ENCODE measurements at places on chromosomes 5 and 9.

- DNase-seq: no peak
These were observed 28.7 kb upstream of the FNIP1 start for GRCh38 chr5:131825404-131826013.

- DNase-seq: no peak
These were observed 478.4 kb upstream of the DAP start for GRCh38 chr5:11239261-11240015.

- DNase-seq: no peak
These were observed 110.3 kb upstream of the LARP1 start for GRCh38 chr5:154644745-154645411.

DNA sequence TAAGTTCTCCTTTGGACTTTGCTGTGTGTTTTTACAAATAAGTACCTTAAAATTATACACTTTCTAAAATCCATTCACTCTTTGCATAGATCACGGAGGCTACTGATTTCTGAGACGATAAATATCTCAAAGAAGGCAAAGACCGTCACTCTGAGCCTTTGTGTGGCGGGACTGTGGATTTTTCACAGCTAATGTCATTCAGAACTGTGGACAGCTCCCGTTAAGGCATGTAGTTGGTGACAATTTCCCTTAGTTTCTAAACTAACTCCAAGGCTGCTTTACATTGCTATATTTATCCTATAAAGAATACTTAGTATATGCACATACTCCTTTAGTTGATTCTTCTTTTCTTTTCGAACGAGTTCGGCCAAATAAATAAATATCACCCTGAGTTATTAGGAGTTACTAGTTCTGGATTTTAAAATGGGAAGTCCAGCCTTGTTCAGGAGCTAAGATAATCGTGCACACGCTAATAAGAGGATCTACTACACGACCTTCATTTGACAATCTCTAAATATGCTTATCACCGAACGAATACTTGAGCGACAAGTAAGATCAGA lies 1.8 kb downstream of the HCN1 start:
- DNase-seq: no peak

- DNase-seq: no peak
These were observed 5.5 kb upstream of the AOPEP start for GRCh38 chr9:94720846-94721549.

DNA sequence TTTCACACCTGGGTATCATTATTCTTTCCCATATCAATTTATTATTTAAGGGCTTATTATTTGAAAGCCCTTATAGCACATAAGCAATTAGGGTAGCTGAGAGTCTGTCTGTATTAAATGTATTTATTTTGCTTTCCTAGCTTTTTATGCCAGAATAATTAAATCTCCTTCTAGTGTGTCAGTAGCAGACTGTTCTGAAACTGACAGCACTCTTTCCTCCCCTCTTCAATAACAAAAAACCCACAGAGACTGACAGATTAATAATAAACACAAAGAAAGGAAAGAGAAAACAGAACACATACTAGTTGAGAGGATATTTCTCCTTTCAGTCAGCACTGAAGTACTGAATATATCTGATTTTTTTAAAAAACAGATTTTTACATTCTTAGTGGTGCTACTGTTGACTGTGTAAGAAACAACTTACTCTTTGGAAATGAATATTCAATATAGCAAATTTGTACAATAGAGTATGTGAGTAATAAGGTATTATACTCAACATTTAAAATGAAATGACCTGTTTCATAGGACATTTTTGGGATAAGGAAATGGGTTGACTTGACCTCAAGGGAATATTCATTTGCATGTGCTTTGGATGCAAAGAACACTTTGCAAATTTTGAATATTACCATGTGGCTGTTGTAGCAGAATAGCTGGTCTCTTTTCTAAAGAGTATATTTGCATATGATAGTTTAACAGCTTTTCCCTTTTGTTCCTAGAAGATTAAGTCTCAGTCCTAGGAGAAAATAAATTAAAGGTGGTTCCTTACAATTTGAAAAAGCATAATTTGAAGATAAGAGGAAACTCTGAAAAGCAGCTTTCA lies 208.3 kb downstream of the SPATA31D1 start:
- DNase-seq: no peak

GRCh38 chr5:149442563-149443182 lies 63.6 kb upstream of the IL17B start:
- DNase-seq: peak; percentile 65

DNA sequence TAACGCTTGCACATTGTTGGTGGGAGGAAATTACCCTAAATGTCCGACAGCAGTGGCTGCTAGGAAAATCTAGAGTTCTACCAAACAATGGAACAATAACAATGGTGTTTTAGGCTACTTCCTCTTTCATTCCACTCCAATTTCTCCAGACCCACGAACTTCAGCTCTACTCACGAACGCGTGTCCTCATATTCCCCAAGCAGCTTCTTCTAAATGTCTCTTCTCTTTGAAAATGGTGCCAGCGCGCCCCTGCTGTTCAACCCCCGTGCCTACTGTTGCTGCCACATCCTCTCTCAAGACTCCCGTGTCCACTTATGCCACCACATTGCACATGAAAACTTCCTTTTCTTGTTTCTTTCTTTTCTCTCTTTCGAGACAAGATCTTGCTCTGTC lies 25.6 kb downstream of the OR2V2 start:
- DNase-seq: peak; percentile 51

DNA sequence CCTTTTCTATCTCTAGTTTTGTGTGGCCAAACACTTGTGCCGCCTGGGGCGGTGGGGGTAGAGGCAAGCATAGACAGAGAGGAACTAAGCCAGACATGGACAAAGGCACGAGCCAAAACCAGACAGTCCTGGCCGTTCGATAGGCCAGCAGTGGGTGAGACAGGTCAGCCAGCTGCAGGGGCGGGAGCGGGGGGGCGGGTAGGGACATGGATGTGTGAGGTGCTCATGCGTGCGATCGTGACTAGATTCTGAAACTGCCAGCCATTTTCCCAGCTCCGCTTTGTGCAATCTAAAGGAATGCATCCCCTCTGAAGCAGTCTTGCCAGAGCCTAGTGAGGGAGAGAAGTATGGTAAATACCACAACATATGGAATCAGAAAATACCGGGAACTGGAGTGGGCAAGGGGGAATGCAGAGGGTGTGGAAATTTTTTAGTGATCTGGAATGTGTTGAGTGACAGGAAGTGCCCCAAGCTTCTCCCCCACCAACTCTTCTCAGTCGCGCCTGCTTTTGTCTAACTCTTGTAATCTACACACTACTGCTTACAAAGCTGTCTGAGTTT lies 111.9 kb downstream of the NR6A1 start:
- peak; percentile 20 for DNase-seq

- DNase-seq: no peak
These were observed 9.1 kb downstream of the NDFIP1 start for GRCh38 chr5:142117579-142118151.

GRCh38 chr9:114745108-114745848 lies 60.6 kb downstream of the TNFSF15 start:
- DNase-seq: no peak
